Glomerular endothelial cell (primary cell): ENCODE measurements at places on chromosomes 2 and 18. TPM values are rescaled to one million over a fixed set of nuclear protein-coding genes. Genes with fewer than 3 reads are reported as not detected.

GRCh38 chr2:33013684-33014110 is 66.9 kb downstream of the LTBP1 start:
- DNase-seq = no peak

GRCh38 chr2:210681491-210681890 is 125.1 kb downstream of the CPS1 start:
- no peak for DNase-seq

SLC4A3 gene
- 2.0 TPM in 2 replicates for total RNA-seq

DNA sequence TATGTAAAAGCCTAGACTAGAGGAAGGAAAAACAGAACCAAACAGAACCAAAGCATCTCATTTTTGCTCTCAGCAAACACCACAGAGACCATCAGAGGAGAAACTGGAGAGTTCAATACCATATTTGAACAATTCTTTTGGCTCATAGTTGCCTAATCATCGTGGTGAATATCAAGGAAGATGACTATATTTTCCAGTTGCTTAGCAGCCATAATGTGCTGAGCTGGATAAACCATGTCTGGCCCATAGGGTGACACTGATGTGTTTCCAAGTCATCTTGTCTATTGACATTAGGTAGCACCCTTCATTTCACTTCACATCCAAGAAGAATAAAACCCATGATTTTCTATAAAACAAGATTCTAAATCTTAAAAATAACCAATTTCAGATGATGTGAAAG is 5.9 kb upstream of the XRCC5 start:
- DNase-seq = no peak

BMP10 gene
- total RNA-seq = not detected in 2 replicates

LCLAT1 gene
- 11.1 and 21.9 TPM in 2 replicates for total RNA-seq

FOSL2 gene
- total RNA-seq = 58.6 and 103 TPM in 2 replicates

GRCh38 chr2:234095301-234095700 is 44.8 kb downstream of the SPP2 start:
- no peak for DNase-seq
